ENCODE measurements at places on chromosomes 11 and 22.

DNA sequence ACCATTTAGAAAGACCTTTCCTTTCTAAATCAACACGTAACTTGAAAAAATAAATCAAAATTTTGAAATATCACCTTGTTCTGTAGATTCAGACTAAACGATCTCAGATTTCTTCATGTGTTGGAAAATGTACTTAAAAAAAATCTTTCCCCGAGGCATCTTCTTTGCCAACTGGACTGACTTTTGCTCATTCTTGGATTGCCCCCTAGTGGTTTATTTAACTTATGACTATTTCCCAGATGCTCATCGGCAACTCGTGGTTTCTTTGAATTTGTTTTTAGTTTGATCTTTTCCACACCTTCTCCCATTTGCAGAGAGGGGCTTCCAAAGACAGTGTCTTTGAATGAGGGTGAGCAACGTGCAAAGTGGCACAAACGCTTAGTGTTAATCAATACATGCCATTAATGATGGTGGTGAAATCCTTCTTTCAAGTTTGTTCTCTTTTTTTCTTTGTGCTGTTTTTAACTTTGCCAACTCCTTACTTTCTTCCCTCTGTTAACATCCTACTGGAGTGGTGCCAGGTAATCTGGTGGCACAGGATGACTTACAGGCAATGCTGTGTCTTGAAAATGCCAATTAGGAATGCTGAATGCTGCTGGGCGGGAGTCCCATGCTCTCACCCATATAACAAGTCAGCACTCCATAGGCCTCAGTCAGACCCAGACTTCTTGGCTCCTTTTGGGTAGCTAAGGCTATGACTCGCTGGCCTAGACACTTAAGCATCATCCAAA, 18.3 kb downstream of the PRSS23 start:
- peak; percentile 80 for DNase-seq

GRCh38 chr22:45092644-45093043, 71.1 kb upstream of the NUP50 start:
- no peak for DNase-seq

DNA sequence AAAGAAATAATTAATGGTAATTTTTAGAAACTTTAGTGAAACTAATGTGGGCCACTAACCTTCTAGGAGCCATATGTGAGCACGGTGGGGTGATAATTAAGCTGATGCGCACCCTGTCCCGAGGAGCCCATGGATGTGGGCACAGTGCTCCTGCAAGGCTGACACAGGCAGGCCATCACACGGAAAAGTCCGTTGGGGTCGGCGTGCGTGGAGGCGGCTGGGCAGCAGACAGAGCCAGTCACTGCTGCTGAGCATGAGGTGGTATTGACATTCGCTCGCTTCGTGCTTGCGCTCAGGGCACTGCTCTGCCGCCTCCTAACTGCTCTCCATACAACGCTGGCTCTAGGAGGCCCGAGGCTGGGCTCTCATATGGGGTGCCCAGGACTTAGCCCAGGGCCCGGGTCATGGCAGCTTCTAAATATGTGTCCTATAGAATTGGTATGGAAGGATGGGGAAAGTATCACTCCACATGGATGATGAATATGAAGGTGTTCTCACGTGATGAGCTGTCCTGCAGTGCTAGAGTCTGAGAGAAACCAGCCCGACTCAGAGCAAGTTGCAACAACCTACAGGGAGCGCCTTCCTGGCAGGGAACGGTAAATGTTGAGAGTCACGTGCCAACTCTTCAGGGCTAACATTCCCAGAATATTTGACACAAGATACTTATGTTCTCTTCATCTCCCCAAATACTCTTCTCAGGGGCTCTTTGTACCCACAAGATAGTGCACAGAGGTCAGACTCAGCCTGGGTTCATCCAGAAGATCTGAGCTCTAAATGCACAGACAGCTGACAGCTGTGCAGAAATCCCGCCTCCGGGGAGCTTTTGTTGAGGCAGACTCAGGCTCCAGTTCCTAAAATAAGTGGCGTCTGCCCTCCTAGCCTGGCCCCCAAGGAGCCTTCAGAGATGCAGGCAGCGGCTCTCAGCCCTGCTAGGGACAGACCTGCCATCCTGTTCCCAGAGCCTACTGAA, 50.6 kb upstream of the ARFGAP3 start:
- DNase-seq = no peak

DNA sequence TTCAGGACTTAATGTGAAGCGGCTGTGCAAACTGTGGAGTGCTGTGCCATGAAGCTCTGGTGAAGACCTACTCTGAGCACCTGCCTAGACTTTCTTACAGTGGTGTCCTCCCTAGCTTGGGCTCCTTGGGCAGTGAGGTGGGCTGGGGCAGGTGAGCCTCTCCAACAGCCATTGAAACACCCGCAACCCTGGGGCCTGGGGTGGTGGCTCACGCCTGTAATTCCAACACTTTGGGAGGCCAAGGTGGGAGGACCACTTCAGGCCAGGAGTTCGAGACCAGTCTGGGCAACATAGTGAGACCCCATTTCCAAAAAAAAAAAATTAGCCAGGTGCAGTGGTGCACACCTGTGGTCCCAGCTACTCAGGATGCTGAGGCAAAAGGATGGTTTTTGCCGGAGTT, 14.3 kb upstream of the SEC14L3 start:
- no peak for DNase-seq

DNA sequence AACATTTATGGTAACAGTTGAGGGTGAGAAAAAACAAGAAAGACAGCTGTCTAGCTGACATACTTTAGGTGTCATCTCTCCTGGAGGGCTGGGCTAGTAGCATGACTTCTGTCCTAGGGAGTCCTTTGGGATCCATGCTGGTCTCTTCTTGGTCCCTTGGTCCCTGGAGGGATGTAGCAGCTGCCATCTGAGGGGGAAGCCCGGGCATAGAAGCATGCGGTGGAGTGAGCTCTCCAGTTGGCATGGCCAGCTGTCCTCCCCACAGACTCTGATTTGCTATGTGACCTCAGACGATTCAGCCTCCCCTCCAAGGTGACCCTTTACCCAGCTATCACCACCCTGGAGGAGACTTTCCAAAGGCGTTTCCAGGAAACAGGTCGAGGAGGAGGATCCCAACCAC, 28.7 kb downstream of the POU2F3 start:
- no peak for DNase-seq

- peak; percentile 76 for DNase-seq
Measured at GRCh38 chr11:28835790-28836189, 727.6 kb downstream of the METTL15 start.

- DNase-seq = no peak
Measured at GRCh38 chr22:25176175-25176574, 23.5 kb upstream of the CRYBB3 start.

- no peak for DNase-seq
Measured at GRCh38 chr22:28820885-28821284, 20.5 kb upstream of the XBP1 start.

DNA sequence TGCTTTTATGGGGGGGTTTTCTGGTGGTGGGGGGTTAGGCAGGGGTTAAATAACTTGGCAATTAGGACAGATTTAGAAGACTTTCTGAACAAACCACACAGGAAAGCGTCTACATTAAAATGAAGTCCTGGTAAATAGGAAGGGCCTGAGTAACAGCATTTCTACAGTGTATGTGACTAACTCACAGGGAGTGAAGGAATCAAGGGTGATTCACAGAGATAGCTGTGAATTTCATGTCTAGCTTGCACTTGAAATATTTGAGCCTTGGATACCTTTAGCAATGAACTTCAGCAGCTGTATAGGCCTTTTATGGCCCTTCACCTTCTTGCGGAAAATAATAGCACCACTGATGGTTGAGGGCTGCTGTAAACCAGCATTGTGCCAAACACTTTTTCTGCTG, 26.1 kb upstream of the LDHA start:
- peak; percentile 58 for DNase-seq

GRCh38 chr11:102320679-102321078, 3.4 kb downstream of the BIRC3 start:
- DNase-seq = no peak

GRCh38 chr11:114232400-114233059, 63.7 kb upstream of the NNMT start:
- DNase-seq = no peak

GRCh38 chr11:134248910-134249480, 4.2 kb downstream of the THYN1 start:
- DNase-seq = no peak

DNA sequence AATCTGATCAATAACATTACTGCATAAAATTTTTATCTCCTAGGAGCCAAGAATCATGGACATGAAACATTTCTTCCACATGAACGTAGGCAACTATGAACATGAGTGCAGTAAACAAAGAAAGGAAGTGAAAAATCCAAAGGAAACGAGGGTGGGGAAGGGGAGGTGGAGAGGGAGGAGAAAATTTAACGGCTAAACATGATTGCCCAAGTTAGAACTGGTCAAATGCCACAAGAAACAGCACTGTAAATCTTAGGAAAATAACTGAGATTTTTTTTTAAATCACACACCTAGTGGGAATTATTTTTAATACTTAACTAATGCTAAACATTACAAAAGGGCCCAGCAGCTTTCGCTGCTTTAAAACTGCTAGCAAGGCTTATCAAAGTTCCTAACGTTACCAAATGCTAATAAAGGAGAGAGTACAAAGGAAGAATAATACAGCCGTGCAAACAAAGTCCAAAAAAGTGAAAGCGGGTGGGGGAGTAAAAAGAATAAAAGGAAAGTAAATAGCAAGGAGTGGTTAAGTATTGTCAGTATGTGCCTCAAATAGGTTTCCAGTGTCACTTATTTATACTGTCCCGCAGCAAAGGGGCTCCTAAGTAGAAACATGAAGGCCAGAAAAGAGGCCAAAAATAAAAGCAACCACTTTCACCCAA, 13.7 kb downstream of the NARS2 start:
- no peak for DNase-seq

- no peak for DNase-seq
Measured at GRCh38 chr11:119993722-119994121, 144.2 kb downstream of the TRIM29 start.

DNA sequence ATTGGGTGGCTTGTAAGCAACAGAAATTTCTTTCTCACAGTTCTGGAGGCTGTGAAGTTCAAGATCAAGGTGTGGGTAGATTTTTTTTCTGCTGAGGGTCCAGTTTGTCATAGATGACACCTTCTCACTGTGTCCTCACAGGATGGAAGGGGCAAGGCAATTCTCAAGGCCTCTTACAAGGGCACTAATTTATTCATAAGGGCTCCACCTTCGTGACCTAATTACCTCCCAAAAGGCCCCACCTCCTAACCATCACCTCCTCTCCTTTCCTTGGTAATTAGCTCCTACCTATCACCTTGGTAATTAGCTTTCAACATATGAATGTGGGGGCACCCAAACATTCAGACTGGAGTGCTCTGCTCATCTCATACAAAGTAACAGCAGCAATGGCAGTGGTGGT, 92.3 kb upstream of the CD44 start:
- no peak for DNase-seq

DNA sequence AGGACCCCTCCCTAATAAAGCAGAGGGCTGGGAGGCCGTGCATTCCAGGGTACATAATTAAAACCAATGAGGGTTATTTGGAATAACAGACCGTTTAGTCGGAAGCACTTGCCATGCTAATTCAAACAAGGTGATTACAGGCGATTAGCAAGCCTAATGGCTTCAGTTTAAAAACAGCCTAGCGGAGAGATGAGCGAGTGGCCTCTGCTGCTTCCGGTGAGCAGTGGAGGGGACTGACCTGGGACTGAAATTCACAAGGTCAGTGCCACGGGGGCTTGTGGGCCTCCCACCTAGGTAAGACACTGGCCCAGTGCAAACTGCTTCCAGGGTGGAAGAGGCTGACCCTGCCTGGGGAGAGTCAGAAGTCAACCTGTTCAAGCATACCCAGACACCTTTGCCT, 56.8 kb upstream of the ALX4 start:
- no peak for DNase-seq

- DNase-seq = no peak
Measured at GRCh38 chr11:95732930-95733602, 56.5 kb downstream of the FAM76B start.

GRCh38 chr22:43777286-43777685, 34.8 kb downstream of the EFCAB6 start:
- DNase-seq = peak; percentile 63

DNA sequence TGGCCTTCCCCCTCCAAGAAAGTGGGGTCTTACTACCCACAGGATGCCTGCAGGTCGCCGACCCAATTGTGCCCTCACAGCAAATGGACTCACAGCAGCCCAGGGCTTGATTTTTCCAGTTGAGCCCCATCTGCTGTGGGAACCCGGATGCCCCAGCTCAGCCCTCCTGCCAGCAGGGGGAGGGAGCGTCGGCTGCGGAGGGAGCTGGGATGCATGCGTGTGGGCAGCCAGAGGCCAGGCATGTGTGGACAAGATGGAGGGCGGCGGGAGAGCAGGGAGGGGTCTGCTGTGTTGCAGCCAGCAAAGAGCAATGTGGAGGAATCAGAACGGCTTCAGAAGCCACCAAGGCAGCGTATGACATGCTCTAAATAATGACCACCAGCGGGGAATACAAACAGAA, 41.0 kb upstream of the EIF3D start:
- peak; percentile 35 for DNase-seq

GRCh38 chr11:111571829-111572501, 30.3 kb upstream of the SIK2 start:
- DNase-seq = peak; percentile 56

GRCh38 chr11:11039208-11039965, 181.5 kb upstream of the ZBED5 start:
- no peak for DNase-seq

GRCh38 chr11:46427364-46427763, 35.8 kb upstream of the CHRM4 start:
- no peak for DNase-seq

DNA sequence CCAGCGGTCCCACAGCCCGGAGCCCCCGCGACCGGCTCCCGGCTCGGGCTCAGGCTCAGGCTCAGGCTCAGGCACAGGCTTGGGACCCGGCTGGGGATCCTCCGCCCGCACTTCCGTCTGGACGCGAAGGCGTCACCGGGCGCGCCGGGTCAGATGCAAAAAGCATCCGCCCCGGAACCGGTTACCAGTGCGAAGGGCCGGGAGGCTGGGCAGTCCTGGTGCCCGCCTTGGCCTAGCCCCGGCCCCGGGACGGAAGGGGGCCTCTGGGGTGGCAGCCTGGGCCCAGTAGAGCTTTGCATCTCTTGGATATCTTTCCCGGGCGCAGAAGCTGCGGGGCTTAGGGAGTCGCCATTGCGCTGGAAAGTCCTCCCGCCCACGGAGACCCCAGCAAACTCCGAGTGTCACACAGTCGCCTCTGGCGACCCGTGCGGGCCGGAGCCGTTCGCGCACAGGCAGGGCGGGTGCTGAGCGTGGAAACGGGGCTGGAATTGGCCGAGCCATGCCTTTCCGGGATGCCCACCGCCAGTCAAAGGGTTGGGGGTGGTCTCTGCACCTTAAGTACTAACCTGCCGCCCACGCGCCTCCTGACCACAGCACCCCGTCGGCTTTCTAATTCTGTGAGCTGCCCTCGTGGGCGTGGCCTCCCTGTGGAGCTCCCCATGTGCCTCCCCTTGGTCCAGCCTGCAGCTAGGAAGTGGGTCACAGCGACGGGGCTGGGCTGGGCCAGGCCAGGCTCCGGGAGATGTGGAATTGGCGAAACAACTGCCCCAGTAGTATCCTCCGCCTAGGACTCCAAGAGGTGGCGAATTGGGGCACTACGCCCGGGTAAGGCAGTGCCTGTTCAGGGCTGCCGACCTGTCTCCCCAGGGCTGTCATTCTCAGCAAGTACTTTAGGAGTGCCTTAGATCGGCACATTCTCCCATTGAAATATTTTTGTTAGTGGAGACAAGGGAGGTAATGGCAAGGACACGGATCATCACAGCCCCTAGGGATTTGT, at the start of gene TMEM9B:
Gene TMEM9B (minus strand): TSS at position 119 of the 997 bp plus-strand sequence. CDS start 129 bp downstream, outside the sequence.
- DNase-seq = peak; percentile 84
